Heart left ventricle (tissue), 16 donors: ENCODE measurements at places on chromosomes 12 and 14. TPM values are rescaled to one million over a fixed set of nuclear protein-coding genes. Genes with fewer than 3 reads are reported as not detected.

GRCh38 chr14:83172363-83172762 lies 1638.7 kb upstream of the SEL1L start:
- H3K36me3 ChIP-seq: no peaks in the 10 kb centered on the region
- H3K27ac ChIP-seq: no peak overlapping the region
- H3K27me3 ChIP-seq: no peaks in the 10 kb centered on the region
- H3K4me1 ChIP-seq: no peaks in the 10 kb centered on the region
- no peak overlapping the region for H3K4me3 ChIP-seq

DNA sequence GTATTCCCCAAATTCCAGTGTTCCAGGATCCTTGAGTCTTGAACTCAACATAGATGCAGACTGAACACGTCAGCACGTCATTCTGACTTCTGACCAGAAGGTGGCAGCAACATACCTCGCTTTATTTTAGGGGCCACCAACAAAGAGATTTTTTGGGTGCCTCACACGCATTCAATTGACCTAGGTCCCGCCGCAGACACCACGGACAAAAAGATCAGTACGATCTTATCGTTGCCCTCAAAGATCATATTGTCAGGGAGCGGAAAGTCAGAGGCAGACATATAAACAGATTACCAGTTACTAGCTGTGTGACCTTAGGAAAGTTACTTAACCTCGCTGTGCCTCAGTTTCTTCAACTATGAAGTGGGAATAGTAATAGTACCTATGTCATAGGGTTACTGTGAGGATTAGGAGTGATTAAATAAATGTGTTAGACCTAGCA lies 6.5 kb upstream of the PRPH start:
- H3K27me3 ChIP-seq: no peaks in the 10 kb centered on the region
- no peaks in the 10 kb centered on the region for H3K36me3 ChIP-seq
- H3K4me3 ChIP-seq: no peak overlapping the region
- H3K4me1 ChIP-seq: no peaks in the 10 kb centered on the region
- DNase-seq: peak; percentile 40

- H3K27me3 ChIP-seq: no peaks in the 10 kb centered on the region
- no peaks in the 10 kb centered on the region for H3K36me3 ChIP-seq
Observed at GRCh38 chr14:68753690-68754089, 39.2 kb downstream of the ZFP36L1 start.

DNA sequence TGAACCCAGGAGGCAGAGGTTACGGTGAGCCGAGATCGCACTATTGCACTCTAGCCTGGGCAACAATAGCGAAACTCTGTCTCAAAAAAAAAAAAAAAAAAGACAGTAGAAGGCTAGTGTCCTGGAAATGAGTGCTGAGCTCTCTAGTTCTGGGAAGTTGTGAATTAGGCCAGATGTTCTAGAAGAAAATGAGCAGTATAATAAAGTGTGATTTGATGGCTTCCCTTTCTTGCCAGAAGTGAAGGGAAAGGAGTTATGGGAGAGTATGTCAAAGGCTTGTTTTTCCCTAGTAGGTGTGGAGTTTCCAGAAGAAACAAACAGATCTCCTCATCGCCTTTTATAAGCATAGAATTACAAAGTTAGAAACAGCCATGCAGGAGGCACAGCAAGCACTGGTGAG lies 20.5 kb downstream of the RNF212B start:
- no peak overlapping the region for H3K4me3 ChIP-seq
- H3K27ac ChIP-seq: no peak overlapping the region
- no peaks in the 10 kb centered on the region for H3K36me3 ChIP-seq
- no peak for DNase-seq

DNA sequence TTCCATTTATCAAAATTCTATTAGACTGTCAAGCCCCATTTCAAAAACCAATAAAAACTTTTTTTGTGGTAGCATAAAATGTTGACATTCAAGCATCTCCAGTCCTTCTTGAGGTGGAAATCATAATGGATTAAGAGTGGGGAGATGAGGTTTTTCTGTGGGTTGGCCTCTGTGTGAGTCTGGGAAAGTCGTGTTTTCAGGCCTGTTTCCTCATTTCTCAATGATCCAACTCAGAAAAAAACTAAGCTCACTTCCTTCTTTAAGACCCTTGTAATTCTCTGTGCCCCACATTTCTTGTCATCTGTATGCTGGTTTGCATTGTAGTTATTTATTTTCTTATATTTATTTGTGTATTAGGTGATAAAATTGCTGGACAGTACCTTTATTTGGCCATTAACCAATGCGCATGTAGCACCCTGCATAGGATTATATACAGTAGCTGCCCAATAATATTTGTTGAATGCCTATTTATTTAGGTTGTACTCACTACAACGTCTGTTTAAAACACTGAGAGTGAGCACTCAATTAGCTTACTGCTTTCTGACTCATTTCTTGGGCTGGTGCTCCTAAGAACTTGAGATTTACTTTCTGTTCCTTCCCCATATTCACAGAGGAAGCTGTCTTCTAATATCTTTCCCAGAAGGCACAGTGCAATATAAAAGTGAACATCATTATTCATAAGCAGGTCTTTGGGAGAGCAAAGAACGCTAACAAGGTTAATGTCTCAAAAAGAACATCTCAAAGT lies 121.9 kb downstream of the DNAI7 start:
- H3K27ac ChIP-seq: no peak overlapping the region
- no peak for DNase-seq
- H3K27me3 ChIP-seq: no peaks in the 10 kb centered on the region

- peak overlapping the region; percentile 79 for H3K4me3 ChIP-seq
- H3K36me3 ChIP-seq: no peaks in the 10 kb centered on the region
- H3K4me1 ChIP-seq: peaks cover 11% of the 10 kb centered on the region
- peak; percentile 67 for DNase-seq
Observed at GRCh38 chr14:68979722-68980451, 785 bp upstream of the ACTN1 start.

Gene SLC6A13
- 0.87 TPM for total RNA-seq

Gene LRRC23
- total RNA-seq: 15.0 TPM

Gene PTCSC3
- not detected for total RNA-seq

Gene ACOT4
- 2.1 TPM for total RNA-seq
